Fibroblast of lung (primary cell): ENCODE measurements at places on chromosomes 6 and 20. TPM values are rescaled to one million over a fixed set of nuclear protein-coding genes. Genes with fewer than 3 reads are reported as not detected.
A peak's percentile ranks its signal among the peaks of the same experiment; 100 is the strongest.

DNA sequence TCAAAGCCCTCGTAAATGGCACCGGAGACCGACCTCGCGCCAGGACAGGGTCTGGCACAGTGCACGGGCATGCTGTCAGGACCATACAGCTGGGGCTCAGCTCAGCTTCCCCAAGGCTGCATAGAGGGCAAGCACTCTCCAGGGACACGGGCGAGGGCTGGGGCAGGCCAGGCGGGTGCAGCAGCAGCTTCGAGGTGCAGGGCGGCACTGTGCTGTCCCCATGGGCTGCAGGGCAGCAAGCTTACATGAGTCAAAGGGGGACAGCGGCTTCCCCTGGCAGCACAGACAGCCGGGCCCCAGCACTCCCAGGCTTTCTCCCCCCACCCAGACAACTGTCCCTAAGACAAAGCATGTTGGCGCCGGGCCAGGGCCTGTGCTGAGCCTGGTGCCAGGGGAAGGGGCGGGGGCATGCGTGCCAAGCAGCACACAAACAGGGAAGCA is 25.7 kb downstream of the PSMG4 start:
- no peak overlapping the region for H3K27ac ChIP-seq
- no peak overlapping the region for H3K4me3 ChIP-seq
- peaks cover 5% of the 10 kb centered on the region for H3K4me1 ChIP-seq
- no peak for DNase-seq
- H3K27me3 ChIP-seq = no peaks in the 10 kb centered on the region

ASIP gene
- total RNA-seq = not detected in 2 replicates

DNA sequence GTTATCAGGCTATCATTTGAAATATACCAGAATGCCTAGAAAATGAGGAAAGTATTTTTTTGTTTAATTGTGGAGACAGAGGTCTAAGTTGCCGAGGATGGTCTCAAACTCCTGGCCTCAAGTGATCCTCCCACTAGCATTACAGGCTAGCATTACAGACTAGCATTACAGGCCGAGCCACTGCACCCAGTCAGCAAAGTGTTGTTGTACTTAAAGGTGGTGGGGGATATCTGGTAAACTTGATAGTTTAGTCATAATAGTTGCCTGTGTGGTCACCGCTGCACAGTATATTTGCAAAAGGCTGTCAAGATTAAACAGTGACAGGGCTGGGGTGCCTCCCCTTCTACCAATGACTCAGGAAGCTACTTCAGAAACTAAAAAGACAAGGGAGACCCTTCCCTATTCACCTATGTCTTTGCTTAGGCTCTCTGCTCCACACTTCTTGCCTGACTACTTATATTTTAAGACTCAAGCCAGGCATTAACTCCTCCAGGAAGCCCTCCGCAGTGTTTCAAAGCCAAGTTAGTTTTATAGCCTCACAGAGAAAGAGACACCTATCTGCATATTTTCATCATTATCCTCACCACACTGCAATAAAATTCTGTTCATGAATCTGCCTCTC is 3.1 kb upstream of the AKIRIN2 start:
- peak; percentile 78 for DNase-seq
- H3K4me3 ChIP-seq = no peak overlapping the region
- peak overlapping the region; percentile 8 for H3K27ac ChIP-seq
- H3K27me3 ChIP-seq = no peaks in the 10 kb centered on the region
- H3K36me3 ChIP-seq = no peaks in the 10 kb centered on the region
- peaks cover 6% of the 10 kb centered on the region for H3K4me1 ChIP-seq

OOEP gene
- total RNA-seq = 0.17 TPM in 1 of 2 replicates, not detected in the other

RWDD1 gene
- total RNA-seq = 21.1 and 22.8 TPM in 2 replicates
